ENCODE measurements at places on chromosomes 11 and 22.

DNA sequence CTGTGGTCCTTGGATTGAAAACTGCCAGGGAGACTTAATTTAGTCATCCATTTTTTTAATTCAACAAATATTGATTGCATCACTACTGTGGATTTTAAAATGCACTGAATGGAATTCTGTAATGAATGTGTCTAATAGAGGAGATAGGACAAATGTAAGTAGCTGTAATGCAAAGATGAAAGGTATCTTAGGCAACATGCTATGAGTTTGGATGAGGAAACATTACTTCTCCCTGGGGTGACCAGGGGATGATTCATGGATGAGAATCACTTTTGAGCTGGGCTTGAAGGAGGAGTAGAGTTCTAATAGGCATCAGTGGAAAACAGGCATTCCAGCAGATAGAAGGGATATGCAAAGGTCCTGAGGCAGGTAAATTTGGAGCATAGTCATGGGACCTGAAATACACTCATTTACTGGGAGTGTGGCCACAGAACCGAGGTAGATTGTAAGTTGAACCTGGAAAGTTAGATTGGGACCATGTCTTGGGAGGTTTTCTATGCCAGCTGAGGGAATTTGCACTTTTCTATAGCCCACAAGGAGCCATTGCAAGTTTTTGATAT is 43.4 kb downstream of the PKNOX2 start:
- no peak for DNase-seq

DNA sequence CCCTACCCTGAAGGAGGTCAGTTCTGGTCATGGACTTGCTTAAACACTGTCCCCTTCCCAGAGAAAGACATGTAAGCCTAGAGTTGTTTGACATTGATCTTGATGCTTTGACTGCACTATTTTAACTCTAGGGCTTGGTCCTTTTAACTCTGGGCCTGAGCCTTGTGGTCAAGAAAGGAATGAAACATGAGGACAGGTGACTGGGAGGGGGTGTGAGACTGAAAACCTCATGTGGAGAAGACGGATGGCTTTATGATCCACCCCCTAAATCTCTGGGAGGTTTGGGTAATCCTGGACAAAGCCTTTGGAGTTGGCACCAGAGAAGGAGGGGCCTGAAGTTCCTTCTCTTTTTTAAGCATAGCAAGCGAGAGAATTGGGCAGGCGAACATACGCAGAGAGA is 17.5 kb downstream of the CHRDL2 start:
- no peak for DNase-seq

GRCh38 chr22:42074846-42075676 is 1.0 kb downstream of the PHETA2 start:
- no peak for DNase-seq

- no peak for DNase-seq
Observed at GRCh38 chr11:124751391-124751740, 689 bp downstream of the VSIG2 start.

GRCh38 chr22:42142771-42143461 is 12.3 kb upstream of the CYP2D6 start:
- no peak for DNase-seq

- DNase-seq = no peak
Observed at GRCh38 chr11:15159085-15159484, 44.4 kb downstream of the INSC start.

GRCh38 chr22:44363013-44363979 is 50.5 kb upstream of the SHISAL1 start:
- DNase-seq = peak; percentile 92

DNA sequence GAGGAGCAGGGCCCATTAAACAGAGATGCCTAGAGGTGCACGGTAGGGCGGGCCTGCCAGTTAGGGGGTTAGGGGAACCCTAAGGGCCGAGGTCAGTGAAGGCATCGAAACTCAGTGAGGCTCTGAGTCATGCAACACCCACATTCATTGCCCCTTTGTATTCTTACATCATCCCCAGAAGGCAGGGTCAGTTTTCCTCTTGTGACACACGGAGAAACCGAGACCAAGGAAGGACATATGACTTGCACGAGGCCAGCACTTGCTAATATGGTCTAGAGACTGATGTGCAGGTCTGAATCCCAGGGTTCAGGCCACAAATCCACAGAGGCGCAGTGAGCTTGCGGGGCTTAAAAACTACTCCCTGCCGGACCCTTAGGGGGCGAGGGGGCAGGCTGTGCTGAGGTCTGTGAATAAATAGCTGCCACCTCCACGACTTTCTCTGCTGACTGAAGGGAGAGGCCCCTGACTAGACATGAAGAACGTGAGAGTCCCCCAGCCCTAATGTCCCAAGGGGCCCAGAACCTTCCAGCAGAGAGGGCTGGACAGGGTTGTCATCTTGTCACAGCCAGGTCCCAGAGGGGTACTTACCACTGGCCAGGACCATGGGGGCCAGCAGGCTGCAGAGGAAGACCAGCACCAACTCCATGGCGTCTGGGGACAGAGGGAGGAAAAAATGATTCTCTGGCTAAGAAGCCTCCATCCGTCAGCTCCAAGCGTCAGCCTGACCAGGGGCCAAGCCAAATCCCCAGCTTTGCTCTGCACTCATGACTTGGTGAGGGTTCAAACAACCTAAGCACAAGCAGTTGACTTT is 17.8 kb upstream of the FXYD2 start:
- no peak for DNase-seq

GRCh38 chr22:42878561-42879305 is 21.7 kb upstream of the ARFGAP3 start:
- no peak for DNase-seq

GRCh38 chr11:15318814-15319213 is 204.1 kb downstream of the INSC start:
- no peak for DNase-seq

GRCh38 chr11:17985517-17985916 is 27.3 kb downstream of the SERGEF start:
- DNase-seq = no peak

DNA sequence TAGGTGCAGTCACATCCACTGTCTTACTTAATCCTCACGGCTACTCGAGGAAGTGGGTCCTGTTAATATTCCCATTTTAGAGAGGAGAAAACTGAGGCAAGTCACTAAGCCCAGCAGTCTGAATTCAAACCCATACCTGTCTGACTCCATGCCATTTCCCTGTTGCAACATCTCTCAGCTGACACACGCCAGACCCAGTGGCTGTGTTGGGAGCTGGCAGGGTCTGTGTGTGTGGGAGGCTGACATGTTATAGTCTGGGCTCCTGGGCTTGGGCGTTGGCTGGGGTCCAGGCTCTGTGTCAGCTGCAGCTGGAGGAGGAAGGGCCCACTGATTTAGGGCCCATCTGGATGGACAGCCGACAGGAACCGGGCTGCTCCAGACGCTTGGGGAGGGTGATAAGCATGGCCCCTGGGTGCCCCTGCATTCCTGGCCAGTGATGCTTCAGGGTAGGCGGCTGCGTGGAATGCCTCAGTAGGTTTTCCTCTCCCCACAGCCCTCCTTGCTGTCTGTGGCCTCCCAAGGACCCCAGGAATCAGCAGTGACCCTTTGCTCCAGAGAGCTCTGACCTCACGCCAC is 562.5 kb downstream of the MN1 start:
- peak; percentile 89 for DNase-seq

DNA sequence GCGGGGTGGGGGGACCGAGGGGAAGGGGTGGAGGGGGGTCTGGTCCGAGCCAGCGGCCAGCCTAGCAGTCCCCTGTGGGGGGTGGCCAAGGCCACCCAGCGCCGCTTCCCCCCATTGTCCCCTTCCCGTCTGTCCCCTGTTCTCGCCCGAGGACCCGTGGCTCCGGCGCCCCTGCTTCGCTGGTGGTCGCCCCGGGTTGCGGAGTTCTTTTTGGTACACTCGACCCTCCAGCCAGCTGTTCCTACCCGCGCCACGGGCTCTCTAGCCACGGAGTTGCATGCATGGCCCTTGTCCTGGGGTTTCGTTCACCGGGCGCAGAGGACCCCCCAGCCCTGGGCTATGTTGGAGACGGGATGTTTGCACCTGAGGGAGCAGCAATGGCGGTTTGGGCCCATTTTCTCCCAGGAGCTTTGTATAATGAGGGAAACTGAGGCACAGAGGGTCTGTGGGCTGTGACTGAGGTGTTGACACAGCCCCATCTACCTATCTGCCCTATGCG is 489 bp downstream of the RNF214 start:
- DNase-seq = no peak

DNA sequence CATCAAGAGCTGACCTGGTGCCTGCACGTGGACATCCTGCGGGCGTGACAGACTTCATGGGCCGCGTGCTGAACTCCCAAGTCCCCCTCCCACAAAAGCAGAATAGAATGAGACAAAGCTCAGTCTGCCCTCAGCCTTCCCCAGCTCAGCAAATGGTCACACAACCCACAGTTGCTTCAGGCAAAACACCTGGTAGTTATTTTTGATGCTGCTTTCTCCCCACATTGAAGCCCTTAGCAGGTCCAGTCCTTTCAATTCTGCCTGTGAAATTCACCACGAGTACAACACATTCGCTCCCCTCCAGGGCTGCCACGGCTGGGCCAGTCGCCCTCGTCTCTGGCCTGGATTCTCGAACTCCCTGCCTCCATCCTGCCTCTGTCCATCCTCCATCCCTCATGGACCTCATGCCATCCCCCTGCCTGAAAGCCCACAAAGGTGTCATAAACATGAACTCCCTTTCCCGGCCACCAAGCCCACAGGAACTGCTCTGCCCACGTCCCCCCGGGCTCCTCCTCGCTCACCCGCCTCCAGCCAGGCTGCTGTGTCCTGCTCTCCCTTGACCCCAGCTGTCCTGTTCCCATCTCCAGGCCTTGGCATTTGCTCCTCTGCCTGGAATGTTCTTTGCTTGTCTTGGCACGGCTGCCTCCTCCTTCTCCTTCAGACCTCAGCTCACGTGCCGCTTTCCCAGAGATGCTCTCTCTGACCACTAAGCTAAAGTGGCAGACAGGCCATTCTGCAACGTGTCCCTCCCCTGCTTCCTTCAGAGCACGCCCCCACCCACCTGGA is 42.1 kb downstream of the SCUBE1 start:
- no peak for DNase-seq

DNA sequence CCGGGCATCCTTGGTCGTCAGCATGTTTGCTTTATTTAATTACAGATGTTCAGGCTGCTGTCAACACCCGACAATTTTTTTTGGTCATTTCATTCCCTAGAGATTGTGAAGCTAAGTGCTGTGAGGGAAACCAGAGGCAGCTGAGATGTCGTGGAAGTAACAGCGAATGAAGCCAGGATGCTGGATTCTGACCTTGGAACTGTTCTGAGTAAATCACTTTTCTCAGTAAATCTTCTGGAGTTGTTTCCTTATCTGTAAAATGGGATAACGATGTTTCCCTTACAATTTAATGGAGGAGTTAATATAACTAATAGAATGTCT is 390 bp upstream of the CKAP5 start:
- DNase-seq = no peak

- DNase-seq = no peak
Observed at GRCh38 chr11:10670099-10670498, 23.5 kb downstream of the IRAG1 start.

- no peak for DNase-seq
Observed at GRCh38 chr11:65588199-65589054, 7.2 kb downstream of the KCNK7 start.

GRCh38 chr11:121722431-121723245 is 269.9 kb upstream of the SORL1-AS1 start:
- DNase-seq = peak; percentile 32

GRCh38 chr11:69122630-69123431 is 32.9 kb upstream of the SMIM38 start:
- no peak for DNase-seq

- no peak for DNase-seq
Observed at GRCh38 chr11:118697346-118697745, 17.9 kb upstream of the TREH start.

- DNase-seq = peak; percentile 80
Observed at GRCh38 chr11:114308689-114309089, 12.5 kb downstream of the NNMT start.

- no peak for DNase-seq
Observed at GRCh38 chr11:32427935-32428664, 7.2 kb downstream of the WT1 start.

- DNase-seq = peak; percentile 37
Observed at GRCh38 chr22:45319324-45319685, 9.6 kb downstream of the FAM118A start.

DNA sequence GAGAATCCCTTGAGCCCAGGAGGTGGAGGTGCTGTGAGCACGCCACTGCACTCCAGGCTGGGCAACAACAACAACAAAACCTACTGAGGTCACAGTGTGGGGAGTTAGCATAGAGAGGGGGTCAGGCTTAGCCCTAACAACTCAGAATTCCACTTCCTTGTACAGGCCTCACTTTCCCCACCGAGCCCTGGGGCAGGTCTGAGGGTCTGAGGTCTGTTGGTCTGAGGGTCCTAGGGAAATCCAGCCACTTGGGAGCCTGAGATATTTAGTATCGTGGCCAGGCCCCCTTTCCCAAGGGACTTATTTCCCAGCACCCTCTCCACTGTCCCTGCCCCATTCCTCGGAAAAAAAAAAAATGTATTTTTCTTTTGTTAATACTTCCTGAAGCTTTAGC is 34.8 kb upstream of the HORMAD2 start:
- no peak for DNase-seq

GRCh38 chr11:42996421-42997307 is 315.1 kb upstream of the API5 start:
- DNase-seq = no peak

GRCh38 chr11:133936592-133936991 is 20.2 kb downstream of the IGSF9B start:
- no peak for DNase-seq

DNA sequence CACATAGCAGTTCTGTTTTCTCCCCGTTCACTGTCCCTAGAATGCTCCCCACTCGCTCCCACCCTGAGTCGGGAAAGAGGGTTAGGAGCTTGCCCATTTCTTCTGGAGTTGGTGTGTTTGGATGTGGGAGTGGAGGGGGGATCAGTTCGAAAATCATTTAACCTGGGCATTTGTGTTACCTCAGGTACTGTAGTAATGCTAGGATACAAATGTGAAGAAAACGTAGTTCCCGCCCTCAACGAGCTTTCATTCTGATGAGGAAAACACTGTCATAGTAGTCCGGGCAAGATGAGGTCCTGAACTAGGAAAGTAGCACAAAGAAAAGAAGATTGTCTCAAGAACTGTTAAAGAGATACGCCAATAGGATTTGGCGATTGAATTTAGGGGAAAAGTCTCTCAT is 539 bp downstream of the SDHD start:
- DNase-seq = no peak

DNA sequence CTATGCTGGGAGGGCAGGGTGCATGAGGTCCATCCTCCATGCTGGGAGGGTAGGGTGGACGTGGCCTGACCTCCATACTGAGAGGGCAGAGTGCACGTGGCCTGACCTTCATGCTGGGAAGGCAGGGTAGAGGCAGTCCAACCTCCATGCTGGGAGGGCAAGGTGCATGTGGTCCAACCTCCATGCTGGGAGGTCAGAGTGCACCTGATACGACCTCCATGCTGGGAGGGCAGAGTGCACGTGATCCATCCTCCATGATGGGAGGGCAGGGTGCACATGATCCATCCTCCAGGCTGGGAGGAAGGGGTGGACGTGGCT is 622.2 kb downstream of the BRD1 start:
- DNase-seq = no peak

- peak; percentile 73 for DNase-seq
Observed at GRCh38 chr22:19663286-19663815, 51.0 kb upstream of the SEPTIN5 start.

DNA sequence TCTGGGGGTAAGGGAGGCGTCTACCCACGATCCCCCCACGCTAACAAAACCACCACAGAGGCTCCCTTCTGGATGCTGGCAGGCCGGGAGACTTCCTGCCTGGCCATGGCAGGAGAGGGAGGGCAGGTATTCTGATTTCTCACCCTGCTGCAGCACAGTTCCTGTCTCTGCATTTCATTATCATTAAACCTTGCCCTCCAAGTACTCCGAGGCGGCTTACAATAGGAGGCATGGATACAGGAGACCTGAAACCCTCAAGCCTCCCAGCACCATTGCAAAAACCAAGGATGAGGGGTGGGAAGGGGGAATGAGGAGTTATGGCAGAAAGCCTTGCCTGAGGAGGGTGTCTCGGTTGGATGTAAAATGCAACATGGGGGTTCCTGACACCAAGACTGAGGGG is 44.1 kb upstream of the MN1 start:
- DNase-seq = no peak
